ENCODE measurements at places on chromosomes 5 and 9.

- no peak for DNase-seq
Observed at GRCh38 chr5:150532151-150532550, 24.2 kb downstream of the NDST1 start.

- no peak for DNase-seq
Observed at GRCh38 chr9:105150991-105151685, 93.3 kb upstream of the SLC44A1 start.

GRCh38 chr5:81393783-81394718 is at the start of gene ACOT12:
ACOT12 (minus strand) TSS chr5:81394134; CDS start chr5:81394114, 20 bp downstream.
- no peak for DNase-seq

DNA sequence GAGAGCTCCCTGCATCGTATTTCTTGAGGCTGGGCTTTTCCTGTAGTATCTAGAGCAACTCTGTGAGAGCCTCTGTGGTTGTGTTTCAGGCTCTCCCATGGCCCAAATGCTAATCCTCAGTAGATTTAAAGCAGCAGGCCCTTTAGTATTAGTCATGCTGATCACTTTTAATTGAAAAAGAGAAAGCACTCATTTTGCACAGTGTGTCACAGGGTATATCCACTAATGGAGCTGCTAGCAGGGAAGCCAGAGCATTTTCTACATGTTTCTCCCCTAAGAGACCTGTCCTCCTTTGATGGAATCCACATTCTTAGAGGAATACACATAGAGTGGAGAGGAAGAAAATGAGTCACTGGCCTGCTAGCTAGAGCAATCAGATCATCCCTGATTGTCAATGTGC is 348.5 kb downstream of the TMEM232 start:
- DNase-seq = no peak

DNA sequence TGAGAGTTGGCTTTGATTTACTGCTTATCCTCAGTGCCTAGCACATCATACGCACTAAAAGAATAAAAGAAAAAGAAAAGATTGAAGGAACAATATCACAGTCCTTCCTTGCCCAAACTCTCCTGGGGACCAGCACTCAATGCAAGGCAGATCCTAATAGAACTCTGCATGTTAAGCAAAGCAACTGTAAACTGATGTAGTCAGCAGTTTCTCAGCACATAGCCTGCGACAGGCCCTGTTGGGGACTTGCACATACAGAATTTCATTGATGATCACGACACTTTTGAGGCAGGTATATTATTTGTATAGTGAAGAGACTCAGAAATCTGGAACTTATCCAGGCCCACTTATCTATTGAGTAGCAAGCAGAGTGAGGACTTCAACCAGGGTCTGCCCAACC is 15.4 kb downstream of the NIPAL4 start:
- DNase-seq = no peak

DNA sequence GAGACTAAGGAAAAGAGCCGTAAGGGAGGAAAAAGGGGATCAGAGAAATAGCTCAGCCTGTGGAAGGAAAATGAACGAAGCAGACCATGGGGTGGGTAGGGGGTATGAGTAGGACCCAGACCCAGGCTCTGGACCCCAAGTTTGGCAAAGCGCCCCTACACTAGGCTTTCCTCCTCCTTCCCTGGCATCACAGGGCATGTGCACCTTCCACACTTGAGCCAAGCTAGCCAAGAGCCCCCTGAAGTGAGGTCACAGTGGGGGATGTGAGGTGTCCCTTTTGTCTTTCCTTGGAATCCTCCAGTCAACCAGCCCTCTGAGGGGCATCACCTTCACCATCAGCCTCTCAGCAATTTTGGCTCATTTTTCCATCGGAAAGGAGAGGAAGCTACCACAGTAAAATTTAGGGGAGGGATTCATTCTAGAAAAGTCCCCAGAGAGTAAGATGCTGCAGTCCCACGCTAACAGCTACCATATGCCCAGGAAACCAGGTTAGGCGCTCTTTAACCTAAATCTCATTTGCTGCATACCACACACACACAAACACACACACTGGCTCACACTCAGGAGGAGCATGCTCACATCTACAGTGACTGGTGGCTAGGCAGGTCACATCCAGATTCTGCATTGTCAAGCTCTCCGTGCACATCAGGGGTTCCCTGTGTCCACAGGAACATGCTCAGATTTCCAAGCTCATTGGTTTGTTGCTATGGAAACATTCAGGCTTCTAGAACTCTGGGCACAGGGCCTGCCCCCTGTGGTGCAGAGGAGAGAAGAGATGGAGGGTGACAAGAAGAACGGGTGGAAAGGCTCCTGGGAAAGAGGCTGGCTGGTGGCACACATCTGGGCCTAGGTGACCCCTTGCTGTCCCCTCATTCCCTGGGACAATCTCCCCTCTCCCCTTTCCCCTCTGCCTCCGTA is 9.9 kb downstream of the REEP2 start:
- no peak for DNase-seq

DNA sequence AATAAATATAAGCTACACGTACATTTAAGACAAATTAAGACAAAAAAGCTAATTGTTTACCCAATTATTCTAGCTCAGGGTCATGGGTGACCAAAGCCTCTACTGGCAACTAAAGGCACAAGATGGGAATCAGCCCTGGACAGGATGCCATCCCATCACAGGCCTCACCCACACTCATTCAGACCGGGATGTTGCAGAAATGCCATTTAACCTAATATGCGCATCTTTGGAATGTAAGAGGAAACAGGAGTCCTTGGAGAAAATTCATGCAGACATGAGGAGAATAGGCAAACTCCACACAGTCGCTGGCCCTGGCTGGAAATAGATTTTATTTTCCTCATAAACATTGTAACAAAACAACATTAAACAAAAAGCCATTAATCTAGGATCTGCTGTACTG is 2003.8 kb upstream of the CDH9 start:
- DNase-seq = no peak

GRCh38 chr9:127878001-127878651 is 651 bp upstream of the AK1 start:
- no peak for DNase-seq

- no peak for DNase-seq
Observed at GRCh38 chr5:162187371-162187770, 119.8 kb downstream of the GABRG2 start.

DNA sequence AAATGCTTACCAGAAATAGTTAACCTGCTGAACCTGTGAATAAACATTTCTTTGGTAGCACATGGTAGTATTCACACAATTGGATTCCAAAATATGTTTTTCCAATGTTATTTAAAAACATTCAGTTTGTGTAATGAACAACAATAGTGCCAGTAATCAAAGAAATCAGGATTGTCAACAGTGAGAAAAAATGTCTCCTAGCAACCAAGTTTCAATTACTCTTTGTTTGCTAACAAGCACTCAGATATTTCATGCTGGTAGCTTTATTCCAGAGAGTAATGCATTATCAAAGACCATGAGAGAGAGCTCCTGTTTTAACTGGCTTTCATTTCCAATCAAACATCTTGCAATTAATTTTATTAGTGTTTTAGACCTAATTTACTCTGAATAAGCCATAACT is 768.1 kb upstream of the GRAMD2B start:
- DNase-seq = no peak

GRCh38 chr5:169289520-169289919 is 11.4 kb downstream of the SLIT3 start:
- no peak for DNase-seq

- no peak for DNase-seq
Observed at GRCh38 chr5:61817472-61818326, 485.6 kb downstream of the ZSWIM6 start.

DNA sequence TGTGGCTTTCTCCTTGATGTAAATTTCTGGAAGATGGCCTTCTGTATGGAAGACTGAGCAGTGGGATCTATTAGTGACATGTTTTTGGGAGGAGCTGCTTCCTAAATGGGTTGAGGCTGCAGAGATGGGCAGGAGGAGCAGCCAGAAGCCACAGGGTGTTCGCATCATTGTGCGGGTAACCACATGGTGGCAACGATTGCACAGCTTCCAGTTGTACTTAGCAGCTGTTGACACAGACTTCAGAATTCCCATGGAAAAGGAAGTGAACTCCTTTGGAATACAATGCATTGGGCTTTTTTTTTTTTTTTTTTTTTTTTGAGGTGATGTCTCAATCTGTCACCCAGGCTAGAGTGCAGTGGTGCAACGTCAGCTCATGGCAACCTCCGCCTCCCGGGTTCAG is 297.3 kb downstream of the NR3C1 start:
- no peak for DNase-seq

DNA sequence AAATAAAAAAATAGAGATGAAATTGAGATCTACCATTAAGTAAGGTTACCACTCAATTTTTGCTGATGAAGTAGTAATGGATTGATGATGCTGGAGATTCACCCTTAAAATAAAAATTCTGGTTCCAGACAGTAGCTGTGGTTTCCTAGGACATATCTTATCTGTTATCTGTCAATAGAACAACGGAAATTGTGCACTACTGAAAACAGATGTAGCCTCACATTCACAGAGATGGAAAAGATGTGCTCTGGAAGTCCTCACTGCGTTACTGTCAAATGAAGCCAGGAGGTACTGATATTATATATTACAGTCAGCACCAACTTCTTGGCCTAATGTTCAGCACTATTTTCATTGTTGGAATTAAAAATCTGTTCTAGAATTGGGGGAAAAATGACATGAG is 154.0 kb downstream of the SLC24A2 start:
- DNase-seq = no peak

GRCh38 chr5:176386491-176386890 is 1.9 kb downstream of the NOP16 start:
- no peak for DNase-seq
